Adrenal gland (tissue), 19 donors: ENCODE measurements at places on chromosomes 7 and 10. TPM values are rescaled to one million over a fixed set of nuclear protein-coding genes. Genes with fewer than 3 reads are reported as not detected.

DNA sequence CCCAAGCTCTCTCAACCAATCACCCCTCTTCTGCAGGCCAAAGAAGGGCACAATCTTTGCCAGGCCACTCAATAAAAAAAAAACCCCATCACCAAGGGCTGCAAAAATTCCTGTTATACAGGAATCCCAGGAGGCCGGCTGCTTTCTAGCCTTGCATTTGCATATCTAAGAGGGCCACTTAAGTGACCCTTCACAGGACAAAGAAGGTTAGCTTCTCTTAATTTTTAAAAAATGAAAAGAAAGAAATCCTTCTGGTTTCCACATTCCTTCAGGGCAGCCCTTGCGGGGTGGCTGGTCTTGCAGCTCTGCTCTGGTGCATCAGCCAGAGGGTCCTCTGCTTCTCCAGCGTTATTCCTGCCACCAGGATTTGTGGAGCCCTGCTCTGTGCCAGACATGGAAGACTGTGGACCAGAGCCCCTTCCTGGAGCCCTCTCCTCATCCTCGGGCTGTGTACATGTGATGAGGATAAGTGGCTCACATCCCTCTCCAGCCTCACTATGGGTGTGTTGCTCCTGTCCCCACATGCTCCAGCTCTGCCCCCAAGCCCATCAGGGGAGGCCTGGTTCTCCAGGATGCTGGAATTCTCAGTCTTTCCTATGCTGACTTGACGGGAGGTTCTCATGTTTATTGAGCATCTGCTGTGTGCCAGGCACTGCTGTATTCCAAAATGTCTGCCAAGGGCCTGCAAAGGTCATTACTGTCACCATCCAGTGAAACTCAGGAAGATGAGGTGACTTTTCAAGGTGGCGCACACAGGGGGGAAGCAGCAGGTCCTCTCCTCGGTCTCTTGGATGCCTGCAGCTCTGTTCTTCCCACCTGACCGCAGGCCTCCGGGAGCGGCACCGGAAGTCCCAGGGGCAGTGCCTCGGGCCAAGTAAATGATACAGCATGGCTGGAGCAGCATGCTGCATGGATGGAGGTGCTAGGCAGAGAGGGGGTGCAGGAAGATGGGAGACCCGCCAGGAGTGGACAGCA, 67.7 kb downstream of the ARHGAP22 start:
- no peak overlapping the region for H3K4me3 ChIP-seq
- no peak for DNase-seq
- H3K4me1 ChIP-seq: no peaks in the 10 kb centered on the region
- H3K27me3 ChIP-seq: no peaks in the 10 kb centered on the region

DNA sequence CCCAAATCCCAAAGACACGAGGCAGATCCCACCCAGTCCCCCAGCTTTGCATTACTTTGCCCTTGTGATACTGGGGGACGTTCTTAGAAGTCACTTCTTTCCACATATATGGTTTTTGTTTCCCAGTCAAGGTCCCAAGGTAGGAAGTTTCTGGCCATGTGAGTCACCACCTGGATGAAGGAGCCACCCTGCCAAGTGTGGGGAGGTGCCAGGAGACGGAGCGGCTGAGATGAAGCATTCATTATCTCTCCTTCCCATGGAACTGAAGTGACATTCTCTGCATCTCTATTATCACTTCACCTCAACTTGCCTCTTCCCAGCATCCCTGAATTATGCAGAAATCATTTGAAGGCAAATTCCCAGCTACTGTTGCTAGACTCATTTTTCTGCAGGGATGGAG, 136.2 kb upstream of the INSYN2A start:
- H3K36me3 ChIP-seq: no peaks in the 10 kb centered on the region

DNA sequence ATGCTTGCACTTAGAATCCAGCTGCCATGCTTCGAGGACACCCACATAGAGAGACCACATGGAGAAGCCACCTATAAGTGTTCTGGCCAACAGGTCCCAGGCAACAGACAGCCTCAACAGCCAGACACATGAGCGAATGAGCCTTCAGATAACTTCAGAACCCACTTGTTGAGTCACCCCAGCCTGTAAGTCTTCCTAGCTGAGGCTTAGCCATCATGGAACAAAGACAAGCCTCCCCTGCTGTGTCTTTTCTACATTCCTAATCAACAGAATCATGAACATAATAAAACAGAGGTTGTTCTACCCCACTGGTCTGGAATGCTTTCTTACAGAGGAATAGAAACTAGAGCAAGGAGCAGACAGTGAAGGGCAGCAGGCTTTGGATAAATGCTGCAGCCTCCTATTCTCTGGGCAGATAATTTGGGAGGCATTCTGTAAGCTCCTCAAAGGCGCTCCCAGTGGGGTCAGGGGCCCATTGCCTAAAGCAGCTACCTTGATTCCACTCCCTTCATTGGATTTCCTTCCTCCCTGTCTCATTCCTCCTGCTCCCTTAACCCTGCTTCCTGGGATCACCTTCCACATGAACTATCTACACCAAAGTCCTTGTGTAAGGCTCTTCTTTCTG, 4.6 kb downstream of the TLL2 start:
- H3K27me3 ChIP-seq: no peaks in the 10 kb centered on the region
- no peak overlapping the region for H3K27ac ChIP-seq
- H3K4me1 ChIP-seq: peaks cover 18% of the 10 kb centered on the region
- H3K36me3 ChIP-seq: no peaks in the 10 kb centered on the region
- no peak overlapping the region for H3K4me3 ChIP-seq

DNA sequence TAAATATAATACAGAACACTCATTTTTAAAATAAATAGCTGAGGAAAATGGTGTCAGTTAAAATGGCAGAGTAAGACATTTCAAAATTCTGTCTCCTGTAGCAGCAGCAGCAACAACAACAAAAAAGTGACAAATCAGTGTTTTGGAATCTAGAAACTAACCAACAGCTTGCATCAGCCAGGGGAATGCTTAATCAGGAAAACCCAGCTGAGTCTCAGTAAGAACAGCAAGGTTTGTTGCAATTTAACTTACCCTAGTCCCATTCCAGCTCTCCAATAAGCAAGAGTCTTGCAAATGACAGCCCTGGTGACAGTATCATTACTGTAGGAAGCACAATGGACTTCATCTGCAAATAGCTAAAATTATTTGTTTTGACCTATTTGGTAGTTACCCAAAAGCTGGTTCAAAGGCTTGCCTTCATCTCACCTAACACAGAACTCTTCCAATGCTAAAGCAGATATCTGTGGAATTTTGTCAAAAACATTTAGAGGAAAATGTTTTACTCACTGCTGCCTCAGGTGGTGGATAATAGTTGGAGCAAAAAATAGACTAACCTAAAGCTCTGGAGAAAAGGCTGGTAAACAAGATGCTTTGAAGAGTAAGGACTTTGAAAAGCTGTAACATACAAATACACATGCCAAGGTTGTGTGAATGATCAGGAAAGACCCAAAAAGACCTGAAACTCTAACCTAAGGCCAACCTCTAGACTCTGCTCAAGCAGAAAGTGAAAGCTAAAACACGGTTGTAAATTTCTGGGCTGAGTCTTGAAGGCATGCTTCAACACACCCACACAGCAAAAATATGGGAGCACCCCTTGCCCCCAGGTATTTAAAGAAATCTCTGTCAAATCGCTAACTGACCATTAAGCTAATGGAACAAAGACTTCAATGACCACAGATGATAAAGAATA, 9.9 kb upstream of the ARHGAP22 start:
- H3K4me1 ChIP-seq: no peaks in the 10 kb centered on the region
- no peaks in the 10 kb centered on the region for H3K36me3 ChIP-seq
- H3K27me3 ChIP-seq: no peaks in the 10 kb centered on the region
- DNase-seq: no peak

DNA sequence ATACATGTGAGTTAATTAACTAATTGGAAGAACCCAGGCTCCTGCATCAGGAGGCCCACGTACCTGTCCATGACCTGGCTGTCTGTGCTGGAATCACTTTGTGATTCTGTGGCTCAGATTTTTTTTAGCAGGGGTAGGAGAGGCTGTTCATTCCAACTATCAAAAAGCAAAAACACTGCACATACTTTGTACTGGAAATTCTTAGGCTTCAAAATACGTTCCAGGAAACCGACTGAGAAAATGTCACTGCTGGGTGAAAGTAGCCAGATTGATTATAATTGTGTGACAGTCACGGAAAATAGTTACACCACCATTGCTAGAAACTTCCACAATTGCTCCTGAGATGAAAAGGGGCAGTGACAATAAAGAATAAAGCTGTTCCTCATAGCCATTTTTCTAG, 91.0 kb downstream of the SLC16A9 start:
- no peak overlapping the region for H3K4me3 ChIP-seq
- H3K36me3 ChIP-seq: no peaks in the 10 kb centered on the region
- DNase-seq: no peak
- no peaks in the 10 kb centered on the region for H3K4me1 ChIP-seq

GRCh38 chr10:60208676-60209269, 180.9 kb downstream of the ANK3 start:
- H3K4me3 ChIP-seq: no peak overlapping the region
- no peaks in the 10 kb centered on the region for H3K27me3 ChIP-seq
- DNase-seq: no peak
- no peaks in the 10 kb centered on the region for H3K4me1 ChIP-seq
- no peak overlapping the region for H3K27ac ChIP-seq

DNA sequence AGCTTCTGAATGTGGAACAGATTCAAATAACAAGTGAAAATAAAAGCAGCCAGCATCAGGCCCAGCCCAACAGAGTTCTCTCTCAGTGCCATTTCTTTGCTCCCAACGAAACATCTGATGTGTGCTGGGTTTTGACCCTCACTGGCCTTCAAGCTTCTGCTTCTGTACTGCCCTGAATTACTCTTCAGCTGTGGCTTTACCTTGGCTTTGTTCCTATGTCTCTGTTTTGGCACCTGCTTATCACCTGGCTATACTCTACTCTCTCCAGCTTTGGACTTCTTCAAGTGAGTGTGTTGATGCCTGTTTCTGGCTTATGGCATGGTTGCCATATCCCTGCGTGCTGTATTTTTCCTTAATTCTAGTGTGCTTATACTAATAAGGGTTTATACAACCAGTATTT, 768.3 kb downstream of the SORCS1 start:
- no peaks in the 10 kb centered on the region for H3K4me1 ChIP-seq
- H3K4me3 ChIP-seq: no peak overlapping the region
- no peaks in the 10 kb centered on the region for H3K36me3 ChIP-seq

LRIT1 gene
- not detected for total RNA-seq

HSPA14 gene
- total RNA-seq: 11.8 TPM

CDK14 gene
- 3.0 TPM for total RNA-seq

TMEM273 gene
- total RNA-seq: 10.0 TPM

SLC18A2 gene
- total RNA-seq: 0.04 TPM

C10orf62 gene
- total RNA-seq: not detected

ANLN gene
- total RNA-seq: 2.3 TPM
